ENCODE measurements at places on chromosomes 2 and 18.

- DNase-seq = no peak
Measured at GRCh38 chr18:10410472-10411308, 43.7 kb upstream of the APCDD1 start.

- DNase-seq = no peak
Measured at GRCh38 chr2:178119179-178119922, 7.1 kb downstream of the RBM45 start.

GRCh38 chr2:66897691-66898150 is 462.8 kb downstream of the MEIS1 start:
- DNase-seq = no peak

DNA sequence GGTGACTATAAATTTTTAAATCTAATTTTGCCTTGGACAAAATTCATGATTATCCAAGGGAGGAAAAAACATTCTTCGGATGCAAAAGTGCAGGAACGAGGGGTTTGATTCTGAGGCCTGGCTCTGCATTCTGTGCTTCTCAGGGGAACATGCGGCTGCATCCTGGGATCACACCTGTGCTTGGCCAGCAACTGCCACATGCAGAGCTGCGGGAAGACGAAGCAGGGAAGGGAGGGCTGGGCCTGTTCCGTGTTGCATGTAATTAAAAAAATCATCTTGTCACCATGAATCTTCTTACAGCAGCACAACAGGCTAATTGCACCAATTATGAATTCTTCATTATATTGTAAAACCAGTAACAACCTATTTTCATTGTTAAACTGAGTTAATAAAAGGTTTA is 158.0 kb upstream of the ALKAL2 start:
- no peak for DNase-seq

- DNase-seq = no peak
Measured at GRCh38 chr18:35495536-35496314, 2.0 kb downstream of the INO80C start.

GRCh38 chr18:54532222-54532621 is 58.8 kb upstream of the DYNAP start:
- DNase-seq = no peak

- no peak for DNase-seq
Measured at GRCh38 chr2:29751390-29751789, 170.0 kb downstream of the ALK start.

GRCh38 chr2:3659447-3660432 is 1.7 kb downstream of the ALLC start:
- DNase-seq = no peak

- no peak for DNase-seq
Measured at GRCh38 chr2:222780051-222780450, 80.8 kb upstream of the ACSL3 start.

GRCh38 chr2:231433990-231434389 is 30.3 kb downstream of the NCL start:
- DNase-seq = no peak

DNA sequence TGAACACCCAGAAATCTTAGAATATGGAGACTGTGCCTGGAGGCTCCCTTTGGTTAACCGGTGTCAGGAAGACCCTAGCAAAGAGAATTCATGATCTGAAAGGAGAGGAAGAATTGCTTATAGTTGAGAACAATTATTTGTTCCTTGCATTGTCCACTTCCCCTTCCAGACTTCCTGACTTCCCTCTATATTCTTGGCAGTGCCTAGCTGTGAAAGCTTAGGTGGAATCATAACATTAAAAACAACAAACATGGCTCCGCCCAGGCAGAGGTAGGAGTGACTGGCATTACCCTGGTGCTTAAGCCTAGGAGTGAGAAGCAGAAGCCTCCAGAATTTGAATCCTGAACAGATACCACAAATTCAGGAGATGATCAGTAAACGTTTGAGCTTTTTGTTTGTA is 1.9 kb downstream of the TTL start:
- DNase-seq = no peak

- no peak for DNase-seq
Measured at GRCh38 chr2:159326569-159327255, 40.2 kb upstream of the WDSUB1 start.

GRCh38 chr18:61742565-61743429 is 150.0 kb downstream of the RNF152 start:
- DNase-seq = no peak

GRCh38 chr18:77223653-77224052 is 26.0 kb upstream of the GALR1 start:
- DNase-seq = no peak

- no peak for DNase-seq
Measured at GRCh38 chr2:160061533-160061932, 882 bp downstream of the PLA2R1 start.

GRCh38 chr2:197181491-197181890 is 129.1 kb downstream of the ANKRD44 start:
- no peak for DNase-seq

DNA sequence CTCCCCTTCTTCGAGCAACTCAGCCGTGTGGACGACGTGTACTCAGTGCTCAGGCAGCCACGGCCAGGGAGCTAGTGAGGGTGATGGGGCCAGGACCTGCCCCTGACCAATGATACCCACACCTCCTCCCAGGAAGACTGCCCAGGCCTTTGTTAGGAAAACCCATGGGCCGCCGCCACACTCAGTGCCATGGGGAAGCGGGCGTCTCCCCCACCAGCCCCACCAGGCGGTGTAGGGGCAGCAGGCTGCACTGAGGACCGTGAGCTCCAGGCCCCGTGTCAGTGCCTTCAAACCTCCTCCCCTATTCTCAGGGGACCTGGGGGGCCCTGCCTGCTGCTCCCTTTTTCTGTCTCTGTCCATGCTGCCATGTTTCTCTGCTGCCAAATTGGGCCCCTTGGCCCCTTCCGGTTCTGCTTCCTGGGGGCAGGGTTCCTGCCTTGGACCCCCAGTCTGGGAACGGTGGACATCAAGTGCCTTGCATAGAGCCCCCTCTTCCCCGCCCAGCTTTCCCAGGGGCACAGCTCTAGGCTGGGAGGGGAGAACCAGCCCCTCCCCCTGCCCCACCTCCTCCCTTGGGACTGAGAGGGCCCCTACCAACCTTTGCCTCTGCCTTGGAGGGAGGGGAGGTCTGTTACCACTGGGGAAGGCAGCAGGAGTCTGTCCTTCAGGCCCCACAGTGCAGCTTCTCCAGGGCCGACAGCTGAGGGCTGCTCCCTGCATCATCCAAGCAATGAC is 4.8 kb downstream of the CTDSP1 start:
- no peak for DNase-seq

All from activated CD8-positive, alpha-beta memory T cell treated with anti-CD3 and anti-CD28 coated beads, Interleukin-2, amount 50 U/mL, for 4 hours (primary cell).